ENCODE measurements at places on chromosomes 3 and 15.

DNA sequence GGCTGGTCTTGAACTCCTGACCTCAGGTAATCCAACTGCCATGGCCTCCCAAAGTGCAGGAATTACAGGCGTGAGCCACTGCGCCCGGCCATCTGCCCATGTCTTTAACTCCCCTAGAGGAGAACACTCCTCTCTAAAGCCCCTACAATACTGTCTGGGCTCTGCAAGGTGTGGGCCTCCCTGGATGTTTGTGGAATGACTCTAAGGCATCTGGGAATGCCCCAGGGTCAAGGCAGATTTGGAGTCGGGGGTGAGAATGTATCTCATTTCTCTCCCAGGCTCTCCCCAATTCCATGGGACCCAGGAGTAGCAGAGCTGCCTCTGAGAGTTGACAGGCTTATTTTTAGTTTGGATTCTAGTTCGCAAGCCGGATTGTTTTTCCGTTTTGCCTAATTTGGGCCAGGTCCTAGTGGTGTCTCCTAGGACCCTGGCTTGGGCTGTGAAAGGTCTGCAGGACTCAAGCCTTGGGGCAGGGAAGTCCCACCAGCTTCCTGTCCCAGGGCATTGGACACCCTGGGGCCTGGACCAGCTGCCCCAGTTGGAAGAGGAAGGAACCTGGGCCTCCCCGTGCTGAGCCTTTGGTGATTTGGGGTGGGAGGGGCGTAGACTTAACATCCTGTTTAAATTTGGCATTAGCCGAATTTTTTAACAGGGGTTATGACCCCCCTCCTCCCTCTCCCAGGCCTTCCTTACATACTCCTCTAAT, 53.5 kb downstream of the MAGEF1 start:
- DNase-seq: peak; percentile 52

DNA sequence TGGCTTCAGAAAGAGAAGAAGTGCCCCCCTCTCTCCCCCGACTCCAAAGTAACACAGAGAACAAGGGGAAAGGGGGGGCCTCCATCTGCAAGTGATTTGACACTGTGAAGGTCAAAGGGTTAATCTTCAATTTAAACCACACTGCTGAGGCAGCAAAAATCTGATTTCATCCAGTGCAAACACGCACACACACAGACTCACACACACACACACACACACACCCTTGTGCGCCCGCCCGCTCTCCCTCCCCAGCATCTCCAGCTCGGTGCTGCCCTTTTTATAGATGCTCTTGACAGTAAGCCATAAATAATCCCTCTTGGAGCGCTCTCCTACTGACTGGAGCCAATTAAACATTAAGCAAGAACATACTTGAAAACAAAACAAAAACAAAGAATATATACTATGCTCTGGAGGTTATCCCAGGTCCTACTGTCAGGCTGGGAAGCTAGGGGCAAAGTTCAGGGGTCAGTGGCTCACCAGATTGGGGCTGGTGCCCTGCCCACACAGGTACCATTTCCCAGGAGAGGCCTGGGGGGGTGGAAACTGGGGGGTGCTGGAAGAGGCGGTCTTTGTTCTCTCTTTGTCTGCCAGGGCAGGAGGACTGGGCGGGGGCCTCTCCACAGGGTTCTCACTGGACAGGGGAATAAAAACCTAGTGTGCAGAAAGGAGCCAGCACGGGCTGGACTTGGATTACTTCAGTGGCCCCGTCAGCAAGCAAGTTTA, 16.3 kb downstream of the BMF start:
- no peak for DNase-seq

DNA sequence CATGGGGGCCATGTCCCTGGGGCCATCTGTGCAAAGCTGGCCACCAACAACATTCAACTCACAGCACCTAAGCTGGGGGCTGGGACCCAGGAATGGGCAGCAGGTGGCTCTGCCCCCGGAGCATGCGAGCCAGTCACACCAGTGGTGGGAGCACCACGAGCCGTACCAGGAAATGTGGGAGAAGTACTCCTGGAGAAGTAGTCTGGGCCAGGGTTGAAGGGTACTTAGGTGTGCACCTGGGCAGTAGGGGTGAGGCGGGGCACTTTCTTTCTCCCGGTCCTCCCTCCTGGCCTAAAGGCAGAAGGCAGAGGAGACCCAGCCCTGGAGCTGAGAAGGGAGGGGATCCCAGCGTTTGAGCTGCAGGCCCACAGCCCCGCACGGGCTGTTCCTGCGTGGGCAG, 94.2 kb downstream of the PLXNA1 start:
- DNase-seq: no peak

DNA sequence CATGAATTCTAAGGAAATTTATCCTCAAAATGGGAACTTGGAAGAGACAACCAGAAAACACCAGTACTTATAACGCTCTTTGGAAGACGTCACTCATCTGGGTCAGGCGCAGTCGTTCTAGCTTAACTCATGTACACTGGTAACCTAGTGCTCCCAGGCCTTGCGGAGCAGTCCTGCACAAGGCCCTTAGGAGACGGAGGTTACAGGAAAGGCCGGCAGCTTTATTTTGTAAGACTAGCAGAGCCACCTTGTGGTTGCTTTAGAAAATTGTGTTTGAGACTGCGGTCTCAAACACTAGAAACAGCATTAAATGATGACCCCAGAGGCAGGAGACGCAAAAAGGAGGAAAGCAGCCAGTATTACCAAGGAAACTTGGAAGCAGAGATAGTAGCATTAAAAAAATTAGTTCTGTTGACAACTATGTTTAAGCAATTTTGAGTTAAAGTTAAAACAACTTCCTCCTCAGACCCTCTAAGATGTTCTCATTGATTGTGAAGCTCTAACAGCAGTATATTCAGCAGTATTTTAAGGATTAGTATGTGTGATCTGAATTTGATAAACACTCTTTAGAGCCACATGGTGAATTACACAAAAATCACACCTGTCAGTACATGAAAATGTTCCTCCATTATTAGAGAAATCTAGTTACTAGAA, 141.9 kb upstream of the C2CD4B start:
- peak; percentile 56 for DNase-seq

DNA sequence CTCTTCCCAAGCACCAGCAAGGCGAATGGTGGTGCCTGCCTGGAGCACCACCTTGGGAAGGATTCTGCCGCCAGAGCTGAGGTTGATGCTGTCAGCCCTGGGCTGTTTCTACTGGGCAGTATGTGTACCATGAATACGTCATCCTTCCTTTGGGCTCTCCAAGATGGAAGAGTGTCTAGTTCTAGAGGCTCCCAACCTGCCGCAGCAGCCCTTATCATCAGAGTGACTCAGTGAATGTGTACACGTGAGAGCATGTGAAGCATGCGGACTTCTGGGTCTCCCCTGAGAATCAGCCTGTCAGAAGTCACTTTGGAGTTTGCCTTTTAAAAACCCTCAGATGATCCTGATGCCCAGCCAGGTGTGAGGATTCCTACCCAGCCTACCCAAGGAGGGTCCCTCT, 20.9 kb downstream of the PLA2G4D start:
- DNase-seq: no peak

GRCh38 chr3:24067483-24067882, 122.4 kb downstream of the NR1D2 start:
- no peak for DNase-seq

- no peak for DNase-seq
Observed at GRCh38 chr3:53941950-53942349, 50.3 kb upstream of the SELENOK start.
